ENCODE measurements at places on chromosomes 2 and 18.
A peak's percentile ranks its signal among the peaks of the same experiment; 100 is the strongest.

GRCh38 chr18:58697146-58697545 lies 25.9 kb downstream of the MALT1 start:
- peak; percentile 58 for DNase-seq

DNA sequence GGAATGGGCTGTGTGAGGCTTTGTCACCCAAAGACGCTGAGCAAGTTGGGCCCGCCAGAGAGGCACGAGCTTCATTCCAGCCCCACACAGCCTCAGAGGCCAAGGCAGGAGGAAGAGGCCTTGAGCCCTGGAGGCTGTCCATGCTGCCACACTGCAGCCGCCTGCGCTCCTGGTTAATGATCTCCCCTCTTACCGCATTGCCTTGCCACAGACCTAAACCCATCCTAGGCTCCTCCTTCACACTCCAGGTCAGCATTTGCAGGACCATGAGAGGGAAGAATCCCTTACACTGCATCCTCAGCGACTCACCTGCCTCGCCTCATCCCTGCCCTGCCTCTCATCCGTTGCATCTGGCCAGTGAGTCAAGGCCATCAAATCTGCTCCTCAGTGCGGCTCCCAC lies 24.6 kb downstream of the KIF3C start:
- DNase-seq, result no peak

- DNase-seq, result no peak
Observed at GRCh38 chr2:60549928-60550177, 3.6 kb downstream of the BCL11A start.

DNA sequence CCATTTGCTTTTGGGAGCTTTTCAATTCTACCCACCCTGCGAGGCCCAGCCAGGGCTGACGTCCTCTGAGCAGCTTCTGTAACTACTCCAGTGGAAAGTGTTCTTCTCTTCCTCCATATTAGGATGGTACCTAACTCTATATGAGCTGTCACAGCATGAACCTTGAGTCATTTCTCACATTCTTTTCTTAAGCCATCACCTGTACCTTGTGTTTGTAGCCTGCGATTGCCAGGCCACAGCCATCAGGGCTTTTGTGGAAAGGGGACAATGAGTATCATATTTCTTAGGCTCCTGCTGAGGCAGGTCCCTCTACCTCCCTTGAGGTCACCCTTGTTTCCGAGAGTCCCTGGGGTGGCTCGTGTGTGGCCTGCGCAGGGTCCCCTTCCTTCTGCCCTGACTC lies 144.5 kb upstream of the DLX2 start:
- no peak for DNase-seq

- DNase-seq, result no peak
Observed at GRCh38 chr2:137020452-137021196, 255.3 kb downstream of the THSD7B start.

DNA sequence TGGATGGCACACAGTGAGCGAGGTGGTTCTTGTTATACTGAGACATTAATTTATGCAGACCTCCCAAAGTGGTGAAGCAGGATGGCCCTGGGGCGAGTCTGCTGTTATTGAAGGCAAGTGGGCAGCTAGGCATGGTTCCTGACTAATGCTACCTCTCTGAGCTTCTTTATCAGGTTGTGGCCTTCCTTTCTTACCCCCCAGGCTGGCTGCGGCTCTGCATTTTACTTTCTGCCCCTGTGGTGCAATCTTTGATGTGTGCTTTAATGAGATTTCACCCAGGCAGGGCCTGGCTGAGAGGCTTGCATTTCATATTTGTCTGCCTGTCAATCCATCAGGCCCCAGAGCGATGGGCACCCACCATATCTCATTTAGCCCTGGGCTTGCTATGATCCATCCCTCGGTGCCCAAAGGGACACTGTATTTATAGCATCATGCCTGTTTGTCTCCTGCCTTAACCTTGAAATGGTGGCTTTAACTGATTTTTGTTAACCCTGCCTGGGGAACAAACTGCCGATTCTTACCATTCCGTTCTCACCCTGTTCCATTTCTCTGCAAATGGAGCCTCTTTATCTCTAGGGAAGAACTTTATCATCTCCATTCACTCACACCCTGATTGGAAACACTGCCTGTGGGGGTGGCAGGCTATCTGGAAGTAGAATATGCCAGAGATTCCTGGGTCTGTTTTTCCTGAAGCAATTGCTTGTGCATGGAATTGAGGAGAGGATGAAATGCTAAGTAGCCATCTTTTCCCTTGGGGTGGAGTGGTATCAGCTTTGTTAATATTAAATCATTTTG lies 316.2 kb upstream of the THSD7B start:
- no peak for DNase-seq

- no peak for DNase-seq
Observed at GRCh38 chr2:229701716-229702115, 12.6 kb downstream of the DNER start.

GRCh38 chr2:209771474-209772289 lies at the start of gene UNC80:
UNC80 (plus strand) TSS chr2:209771832; CDS start chr2:209772073, 241 bp downstream.
- no peak for DNase-seq

GRCh38 chr2:219423652-219424377 lies 5.6 kb downstream of the DES start:
- DNase-seq, result no peak

DNA sequence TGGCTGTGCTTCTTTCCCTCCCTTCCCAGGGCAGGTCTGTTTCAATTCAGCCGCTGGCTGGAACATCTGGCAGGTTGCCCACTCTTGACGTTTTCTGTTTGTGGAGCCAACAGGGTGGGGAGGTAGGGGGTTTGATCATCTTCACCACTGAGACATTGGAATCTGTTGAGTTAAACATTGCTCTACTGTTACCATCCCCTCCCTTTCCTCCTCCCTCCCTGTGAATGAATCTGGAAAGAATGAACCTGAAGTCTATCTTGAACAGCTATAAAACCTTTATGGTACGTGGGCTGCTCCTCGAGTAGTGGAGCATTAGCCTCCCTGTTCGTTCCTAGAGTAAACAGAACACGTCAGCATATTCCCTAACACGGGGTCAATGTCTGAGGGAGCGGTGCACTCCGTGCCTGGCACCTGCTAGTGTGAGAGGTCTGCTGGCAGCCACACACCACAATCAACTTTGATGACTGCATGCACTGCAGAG lies 249.9 kb upstream of the RBBP8 start:
- no peak for DNase-seq

DNA sequence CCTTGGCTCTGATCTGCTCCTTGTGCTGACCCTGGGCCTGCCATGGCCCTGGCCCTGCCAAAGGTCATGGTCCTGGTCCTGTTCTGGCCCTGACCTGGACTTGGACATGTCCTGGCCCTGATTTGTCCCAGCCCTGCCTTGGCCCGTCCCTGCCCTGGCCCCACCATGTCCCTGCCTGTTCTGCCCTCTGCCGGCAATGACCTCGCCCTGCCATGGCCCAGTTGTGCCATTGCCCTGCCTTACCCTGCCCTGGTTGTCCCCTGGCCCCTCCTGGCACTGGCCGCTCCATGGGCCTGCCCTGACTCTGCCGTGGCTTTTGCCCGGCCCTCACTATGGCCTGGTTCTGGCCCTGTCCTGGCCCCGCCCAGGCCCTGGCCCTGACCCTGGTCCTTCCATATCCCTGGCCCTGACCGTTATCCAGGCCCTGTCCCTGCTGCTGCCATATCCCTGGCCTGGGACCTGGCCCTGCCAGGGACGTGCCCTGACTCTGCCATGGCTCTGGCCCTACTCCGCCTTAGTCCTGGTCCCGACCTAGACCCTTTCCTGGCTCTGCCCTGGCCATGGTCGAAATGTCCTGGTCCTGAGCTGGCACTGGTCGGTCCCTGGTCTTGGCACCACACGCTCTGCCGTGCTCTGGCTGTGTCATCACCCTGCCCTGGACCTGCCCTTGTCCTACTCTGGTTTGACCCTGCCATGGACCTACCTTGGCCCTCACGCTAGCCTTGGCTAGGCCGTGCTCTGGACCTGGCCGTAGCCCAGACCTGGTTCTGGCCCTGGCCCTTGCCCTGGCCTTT lies 6.8 kb upstream of the ANKRD62 start:
- DNase-seq, result no peak

- DNase-seq, result no peak
Observed at GRCh38 chr18:60117321-60117720, 217.5 kb downstream of the PMAIP1 start.

GRCh38 chr2:174218773-174219172 lies 29.6 kb downstream of the OLA1 start:
- DNase-seq, result no peak

DNA sequence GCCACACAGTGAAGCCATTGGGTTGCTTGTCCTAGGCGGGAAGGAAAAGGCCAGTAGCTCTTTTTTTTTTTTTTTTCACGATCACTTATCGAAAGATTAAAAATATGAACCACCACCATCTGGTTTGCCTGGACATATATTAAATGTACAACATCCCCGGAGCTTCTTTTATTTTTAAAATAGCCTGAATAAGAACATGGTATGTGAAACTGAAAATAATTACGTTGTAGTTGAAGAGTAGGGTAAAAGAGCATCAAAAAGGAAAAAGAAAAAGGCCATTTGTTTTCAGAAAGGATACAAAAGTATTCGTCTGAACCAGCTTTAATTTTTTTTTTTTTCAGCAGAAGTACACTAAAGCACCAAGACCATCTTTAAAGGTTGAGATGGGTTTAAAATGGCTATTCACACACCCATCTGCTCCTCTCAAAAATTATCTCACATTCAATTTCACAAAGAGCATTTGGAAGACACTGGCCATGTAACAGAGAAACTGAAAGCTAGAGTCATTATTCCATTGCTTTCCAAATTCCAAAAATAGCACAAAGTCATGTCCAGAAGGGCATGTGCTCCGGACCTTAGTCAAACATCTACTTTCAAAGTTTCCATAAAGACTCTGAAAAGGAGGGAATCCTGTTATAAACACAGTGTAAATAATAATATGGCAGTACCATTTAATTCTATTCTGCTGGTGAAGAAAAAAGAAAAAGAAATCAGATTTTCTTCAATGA lies 82.9 kb downstream of the SCN3A start:
- DNase-seq, result no peak

- no peak for DNase-seq
Observed at GRCh38 chr2:201622306-201622970, 20.9 kb downstream of the TMEM237 start.

DNA sequence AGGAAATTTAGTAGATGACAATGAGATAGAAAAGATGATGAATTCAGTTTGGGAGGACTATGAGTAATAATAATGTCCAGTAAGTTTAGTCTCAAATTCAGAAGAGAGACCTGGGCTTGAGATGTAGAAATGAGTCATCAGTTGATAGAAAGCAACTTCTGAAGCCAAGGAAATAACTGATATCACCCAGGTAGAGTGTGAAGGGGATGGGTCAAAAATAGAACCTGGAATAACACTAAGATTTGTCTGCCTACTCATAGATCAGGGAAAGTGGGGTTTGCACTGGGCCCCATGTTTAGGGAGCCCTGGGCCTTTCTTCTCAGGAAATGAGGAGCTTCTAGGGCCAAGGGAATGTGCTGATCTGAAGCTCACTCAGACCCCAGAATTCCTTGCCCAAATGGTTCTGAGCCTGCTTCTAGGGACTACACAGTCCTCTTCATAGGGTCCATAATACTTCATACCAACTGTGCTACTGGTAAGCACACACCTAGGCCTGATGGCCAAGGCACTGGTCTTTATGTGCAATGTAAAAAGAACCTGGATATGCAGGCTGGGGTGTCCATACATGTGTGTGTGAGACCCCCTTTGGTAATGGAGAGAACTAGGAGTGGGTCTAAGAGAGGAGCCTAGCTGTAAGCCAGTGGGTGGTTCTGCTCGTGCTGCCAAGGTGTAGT lies 141.2 kb downstream of the IKZF2 start:
- DNase-seq, result no peak

DNA sequence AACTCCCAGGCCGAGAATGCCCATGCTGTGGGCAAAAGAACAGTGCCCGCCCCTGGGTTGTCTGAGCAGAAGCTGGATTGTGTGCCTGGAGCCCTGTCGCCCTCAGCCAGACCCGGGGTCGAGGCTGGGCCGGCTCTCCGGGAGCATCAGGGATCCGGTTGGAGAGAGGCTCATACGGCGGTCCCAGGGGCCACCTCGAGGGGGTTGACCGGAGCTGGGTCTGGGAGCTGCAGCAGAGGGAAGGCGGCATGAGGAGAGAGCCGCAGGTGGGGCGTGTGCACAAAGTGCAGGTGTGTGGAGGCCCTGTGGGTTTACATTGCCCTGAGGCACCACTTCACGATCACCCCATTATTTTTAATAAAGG lies 39.5 kb downstream of the MBP start:
- no peak for DNase-seq

GRCh38 chr2:150438041-150438440 lies 49.4 kb downstream of the RND3 start:
- DNase-seq, result no peak

- no peak for DNase-seq
Observed at GRCh38 chr2:45712570-45712969, 61.1 kb downstream of the PRKCE start.

GRCh38 chr2:62457556-62457955 lies 48.4 kb downstream of the TMEM17 start:
- no peak for DNase-seq

DNA sequence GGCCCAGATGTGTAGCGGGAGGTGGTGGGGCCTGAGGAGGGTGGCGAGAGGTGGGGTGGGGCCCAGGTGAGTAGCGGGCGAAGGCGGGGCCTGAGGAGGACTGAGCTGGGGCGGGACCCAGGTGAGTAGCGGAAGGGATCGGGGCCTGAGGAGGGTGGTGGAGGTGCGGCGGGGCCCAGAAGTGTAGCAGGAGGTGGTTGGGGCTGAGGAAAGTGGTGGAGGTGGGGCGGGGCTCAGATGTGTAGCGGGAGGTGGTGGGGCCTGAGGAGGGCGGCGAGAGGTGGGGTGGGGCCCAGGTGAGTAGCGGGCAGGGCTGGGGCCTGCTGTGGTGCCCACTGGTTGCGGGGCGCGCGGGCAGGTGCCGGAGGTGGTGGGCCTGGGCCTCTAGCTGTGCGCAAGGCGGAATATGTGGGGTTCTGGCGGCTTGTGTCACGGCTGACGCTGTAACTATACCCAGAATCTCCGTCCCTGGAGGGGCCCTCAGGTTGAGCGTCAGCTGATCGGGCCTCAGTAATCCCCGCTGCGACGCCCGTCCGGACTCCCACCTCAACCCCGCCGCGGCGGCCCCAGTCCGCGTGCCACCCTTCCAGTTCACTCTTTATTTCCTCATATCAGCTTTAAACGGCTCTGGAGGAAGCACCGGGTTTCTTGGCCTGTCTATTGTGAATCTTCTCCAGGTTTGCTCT lies 866 bp upstream of the SF3B6 start:
- no peak for DNase-seq

GRCh38 chr2:122255924-122256323 lies 500.5 kb downstream of the TSN start:
- DNase-seq, result no peak

GRCh38 chr2:214465363-214466146 lies 54.7 kb downstream of the VWC2L start:
- no peak for DNase-seq
